H9 (cell line): ENCODE measurements at places on chromosomes 13 and 19.
A peak's percentile ranks its signal among the peaks of the same experiment; 100 is the strongest.

GRCh38 chr13:45325806-45326205, 15.2 kb downstream of the TPT1 start:
- no peak for DNase-seq

DNA sequence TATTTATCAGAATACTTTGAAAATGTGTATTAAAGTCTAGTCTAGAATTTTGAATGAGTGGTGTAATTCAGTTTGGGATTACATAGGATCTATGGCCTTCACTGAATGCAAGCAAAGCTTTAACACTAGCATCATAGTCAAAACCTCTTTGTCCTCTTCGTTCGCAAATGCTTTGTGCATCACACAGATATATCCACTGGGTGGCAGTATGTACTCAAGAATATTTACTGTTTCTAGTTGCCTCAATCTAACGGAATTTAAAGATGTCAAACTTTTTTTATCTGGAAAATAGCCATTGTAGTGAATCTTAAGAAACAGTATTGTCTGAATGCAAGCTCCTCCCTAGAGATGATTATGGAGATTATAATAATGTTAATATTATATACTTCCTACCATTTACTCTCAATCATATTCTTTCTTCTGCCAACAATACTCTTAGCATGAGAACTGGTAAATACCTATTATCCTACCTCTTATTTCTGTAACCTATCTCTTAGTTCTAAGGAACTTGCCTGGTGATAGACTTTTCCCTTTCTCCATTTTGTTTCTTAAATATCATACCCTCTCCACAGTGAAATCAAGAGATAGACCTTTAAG, 25.8 kb downstream of the LACC1 start:
- DNase-seq: no peak

DNA sequence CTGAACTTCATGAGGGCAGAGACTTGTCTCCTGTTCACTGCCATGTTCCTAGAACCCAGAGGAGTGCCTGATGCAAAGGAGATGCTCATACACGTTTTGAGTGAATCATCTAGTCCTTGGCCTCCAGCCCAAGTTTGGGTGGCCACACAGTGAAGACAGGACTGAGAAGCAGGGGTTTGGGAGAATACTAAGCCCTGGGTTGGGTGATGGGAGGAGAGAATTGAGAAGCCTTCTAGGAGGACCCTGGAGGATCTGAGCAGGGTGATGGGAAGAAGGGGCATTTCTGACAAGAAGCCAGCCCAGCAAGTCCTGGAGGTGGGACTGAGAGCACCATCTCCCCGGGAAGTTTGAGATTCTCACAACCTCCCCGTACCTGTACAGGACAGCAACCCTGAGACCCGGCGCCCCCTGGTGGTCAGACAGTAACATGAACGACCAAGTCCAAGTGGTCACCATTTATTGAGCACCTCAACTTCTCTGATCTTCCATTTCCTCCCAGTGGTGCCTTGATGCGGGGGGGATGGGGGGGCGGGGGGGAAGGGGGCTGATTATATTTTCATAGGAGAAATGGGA, 11.0 kb downstream of the CTU1 start:
- peak; percentile 72 for DNase-seq

GRCh38 chr13:32940601-32941000, 75.6 kb upstream of the KL start:
- no peak for DNase-seq

DNA sequence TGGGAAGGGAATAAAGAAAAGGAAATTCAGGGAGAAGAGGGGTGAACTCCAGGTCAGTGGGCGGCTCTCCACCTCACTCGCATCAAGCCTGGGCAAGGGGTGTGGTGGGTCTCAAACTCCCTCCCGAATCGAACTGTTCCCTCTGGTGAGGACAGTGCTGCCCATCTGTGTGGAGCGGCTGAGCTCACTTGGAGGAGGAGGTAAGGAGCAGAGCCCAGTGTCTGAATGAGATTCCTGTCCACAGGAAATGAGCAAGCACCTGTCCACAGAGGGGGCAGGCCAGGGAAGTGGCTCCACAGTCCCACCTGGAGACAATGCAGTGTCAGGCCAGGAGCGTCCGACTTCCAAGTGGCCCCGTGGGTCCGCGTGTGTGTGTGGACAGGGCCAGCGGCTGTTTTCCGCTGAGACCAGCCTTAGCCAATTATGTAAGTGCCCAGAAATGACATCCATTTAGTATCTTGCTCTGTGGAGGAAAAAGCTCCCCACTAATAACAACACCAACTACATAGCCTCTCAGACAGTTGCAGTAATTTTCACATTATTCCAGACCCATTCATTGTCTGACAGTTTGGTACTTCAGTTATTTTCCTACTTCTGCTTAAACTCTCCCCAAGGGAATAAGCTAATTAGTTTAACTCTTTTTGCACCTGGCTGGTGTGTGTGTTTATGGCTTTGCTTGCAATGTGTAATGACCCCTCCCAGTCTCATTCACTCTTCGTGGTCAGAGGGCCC, 114.6 kb downstream of the SOX1 start:
- DNase-seq: no peak

DNA sequence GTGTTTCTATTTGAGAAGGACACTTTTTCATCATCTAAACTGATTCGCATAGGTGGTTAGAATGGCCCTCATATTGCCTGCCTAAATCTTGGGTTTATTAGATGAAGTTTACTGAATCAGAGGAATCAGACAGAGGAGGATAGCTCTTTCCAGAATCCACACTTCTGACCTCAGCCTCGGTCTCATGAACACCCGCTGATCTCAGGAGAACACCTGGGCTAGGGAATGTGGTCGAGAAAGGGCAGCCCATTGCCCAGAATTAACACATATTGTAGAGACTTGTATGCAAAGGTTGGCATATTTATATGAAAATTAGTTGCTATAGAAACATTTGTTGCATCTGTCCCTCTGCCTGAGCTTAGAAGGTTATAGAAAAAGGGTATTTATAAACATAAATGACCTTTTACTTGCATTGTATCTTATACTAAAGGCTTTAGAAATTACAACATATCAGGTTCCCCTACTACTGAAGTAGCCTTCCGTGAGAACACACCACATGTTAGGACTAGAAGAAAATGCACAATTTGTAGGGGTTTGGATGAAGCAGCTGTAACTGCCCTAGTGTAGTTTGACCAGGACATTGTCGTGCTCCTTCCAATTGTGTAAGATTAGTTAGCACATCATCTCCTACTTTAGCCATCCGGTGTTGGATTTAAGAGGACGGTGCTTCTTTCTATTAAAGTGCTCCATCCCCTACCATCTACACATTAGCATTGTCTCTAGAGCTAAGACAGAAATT, 103.8 kb downstream of the TNFRSF19 start:
- DNase-seq: no peak

- no peak for DNase-seq
Measured at GRCh38 chr19:50190439-50190891, 13.0 kb upstream of the MYH14 start.

DNA sequence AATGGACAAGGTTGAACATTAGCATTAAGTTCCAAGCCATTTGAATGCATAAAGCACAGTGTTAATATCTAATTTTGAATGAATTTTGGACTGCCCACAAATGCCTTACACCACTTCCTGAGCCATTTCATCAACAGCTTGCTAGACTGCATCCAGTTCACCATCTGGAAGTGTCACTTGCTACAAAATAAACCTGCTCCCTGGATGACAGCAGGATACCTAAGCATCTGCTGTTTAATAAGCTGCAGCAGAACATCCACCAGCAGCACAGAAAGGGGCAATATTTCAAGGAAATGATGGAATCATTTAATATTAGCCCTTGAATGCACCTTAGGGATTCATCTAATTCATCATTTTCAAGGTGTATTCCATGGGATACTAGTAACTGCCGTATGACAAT, 76.6 kb upstream of the PCDH9 start:
- no peak for DNase-seq
